ENCODE measurements at places on chromosomes 2 and 18.

- no peak for DNase-seq
Measured at GRCh38 chr2:1418566-1418965, 5.3 kb downstream of the TPO start.

DNA sequence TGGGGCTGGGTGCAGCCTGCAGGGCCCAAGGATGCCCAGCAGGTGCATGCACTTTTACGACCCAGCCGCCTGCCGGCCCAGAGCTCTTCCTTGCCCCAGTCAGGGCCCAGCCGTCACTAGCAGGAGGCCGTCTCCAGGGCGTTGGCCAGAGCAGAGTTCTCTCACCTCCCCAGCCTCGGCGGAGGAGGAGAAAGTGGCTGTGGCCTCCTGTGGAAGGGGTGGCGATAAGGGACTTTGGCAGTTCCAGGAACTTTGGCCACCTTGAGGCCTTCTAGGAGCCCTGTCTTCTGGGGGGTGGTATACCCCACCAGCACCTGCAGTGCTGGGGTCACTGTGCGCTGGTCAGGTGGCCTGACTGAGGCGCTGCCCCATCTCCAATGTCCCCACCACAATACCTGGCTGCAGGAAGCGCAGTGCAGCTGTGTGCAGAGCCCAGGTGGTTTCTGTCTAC is 22.0 kb downstream of the NPPC start:
- DNase-seq = no peak

DNA sequence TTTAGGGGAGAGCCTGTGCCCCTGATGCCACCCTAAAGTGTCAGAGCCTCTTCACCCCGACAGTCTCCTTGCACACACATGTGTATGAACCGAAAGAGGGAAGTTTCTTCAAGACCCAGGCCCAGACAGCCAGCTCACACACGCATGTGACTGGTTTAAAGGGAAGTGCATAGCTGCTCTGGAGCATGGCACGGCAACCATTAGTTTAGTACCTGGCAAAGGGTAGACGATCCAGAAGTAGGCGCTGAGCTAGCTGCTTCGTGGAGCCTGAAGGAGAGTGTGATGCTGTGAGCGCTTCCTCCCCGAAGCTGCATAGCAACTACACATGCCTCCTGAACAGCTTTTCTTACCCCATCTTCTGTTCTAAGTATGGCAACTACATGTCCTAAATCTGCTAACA is 91.7 kb downstream of the ZCCHC2 start:
- DNase-seq = no peak

- no peak for DNase-seq
Measured at GRCh38 chr2:206203331-206203730, 43.6 kb downstream of the EEF1B2 start.

DNA sequence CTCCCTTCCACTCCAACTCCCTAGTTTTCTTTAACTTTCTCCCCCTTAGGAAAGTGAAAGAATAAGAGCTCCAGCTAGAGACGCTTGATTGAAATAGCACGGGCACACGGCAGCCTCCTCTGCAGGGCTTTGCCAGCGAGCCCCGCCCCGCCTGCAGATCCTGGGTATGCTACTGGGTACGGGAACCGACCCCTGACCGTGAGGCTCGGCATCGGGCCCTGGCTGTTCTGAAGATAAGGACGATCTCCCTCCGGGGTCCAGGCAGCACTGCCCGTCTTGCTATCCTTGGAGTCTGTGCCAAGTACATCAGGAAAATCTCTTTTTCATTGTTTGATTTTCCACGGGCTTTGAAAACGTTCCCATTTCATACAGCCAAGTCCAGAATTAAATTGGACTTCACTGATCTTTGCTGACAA is 284.5 kb downstream of the MTX2 start:
- DNase-seq = no peak

DNA sequence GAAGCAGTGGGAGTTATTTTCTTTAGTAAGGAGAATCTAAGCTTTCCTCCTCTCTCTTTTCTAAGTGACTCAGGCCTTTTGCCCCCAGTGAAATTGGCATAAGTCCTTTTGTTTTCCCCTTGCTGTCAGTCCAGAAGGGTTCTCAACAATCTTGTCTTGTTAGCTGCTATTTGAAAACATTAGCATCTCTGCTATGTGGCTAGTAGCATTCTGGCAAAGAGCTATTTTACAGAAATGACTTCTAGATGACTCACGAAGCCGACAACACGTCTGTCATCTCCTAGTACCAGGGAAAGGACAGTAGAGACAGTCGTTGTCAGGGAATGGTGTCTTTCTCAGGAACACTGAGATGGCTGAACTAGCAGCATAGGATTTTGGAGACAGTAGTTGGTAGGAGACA is 14.7 kb downstream of the SMARCAL1 start:
- no peak for DNase-seq

- DNase-seq = no peak
Measured at GRCh38 chr18:75677696-75678455, 250.4 kb upstream of the SMIM21 start.

- no peak for DNase-seq
Measured at GRCh38 chr2:172087780-172088244, 2.5 kb downstream of the DLX1 start.

DNA sequence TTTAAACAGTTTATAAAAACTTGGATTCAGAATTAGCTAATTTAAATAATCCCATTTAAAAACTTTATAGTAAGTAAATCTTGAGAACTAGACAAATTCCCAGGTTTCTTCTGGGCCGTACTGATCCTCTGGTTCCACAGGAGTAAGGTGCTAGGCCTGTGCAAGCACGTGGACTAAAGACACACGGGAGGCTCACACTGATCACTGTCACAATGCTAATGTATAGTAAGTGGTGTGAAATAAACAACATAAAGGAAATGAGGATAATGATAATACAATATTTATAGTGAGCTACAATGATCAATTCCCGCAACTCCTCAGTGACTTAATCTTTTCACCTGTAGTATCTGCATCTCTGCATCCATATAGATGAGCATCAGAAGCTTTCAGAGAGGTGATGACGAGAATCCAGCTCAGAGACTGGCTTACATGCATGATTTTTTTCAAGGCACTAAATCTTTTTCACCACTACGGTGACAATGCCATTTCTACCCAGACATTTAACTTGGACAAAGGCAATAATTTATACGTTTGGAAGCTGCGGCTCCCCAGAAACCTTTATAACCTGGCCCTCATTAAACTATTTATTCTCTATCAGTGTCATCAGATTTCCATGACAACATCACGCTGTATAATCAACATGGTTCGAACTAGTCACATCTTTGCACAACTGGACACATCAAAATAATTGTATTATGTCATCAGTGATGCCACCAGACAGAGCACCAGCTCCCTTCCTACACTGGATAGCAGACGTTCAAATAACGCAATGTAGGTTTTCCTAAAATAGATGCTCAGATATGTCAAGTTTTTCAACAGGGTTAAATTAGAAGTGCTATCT is 196.2 kb downstream of the ZNF385B start:
- DNase-seq = no peak

GRCh38 chr2:69863298-69863697 is 30.5 kb upstream of the SNRNP27 start:
- DNase-seq = no peak

DNA sequence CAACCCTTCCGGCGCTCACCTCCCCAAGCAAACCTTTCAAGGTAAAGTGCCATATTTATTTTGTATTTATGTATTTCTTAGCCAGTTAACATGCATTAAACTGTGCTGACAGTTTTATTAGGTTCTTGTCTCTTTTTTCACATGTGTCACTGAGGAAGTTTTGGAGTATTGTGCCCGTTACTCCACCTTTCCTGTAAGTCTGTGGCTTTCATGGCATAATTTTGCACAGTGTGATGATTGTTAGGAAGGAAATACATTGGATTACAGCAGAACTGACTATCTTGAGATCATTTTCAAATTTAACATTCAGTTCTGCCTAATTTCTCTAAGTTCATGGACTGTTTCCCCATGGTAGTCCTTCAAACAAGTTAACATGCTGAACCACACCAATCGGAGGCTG is 67.7 kb downstream of the COLEC12 start:
- no peak for DNase-seq

DNA sequence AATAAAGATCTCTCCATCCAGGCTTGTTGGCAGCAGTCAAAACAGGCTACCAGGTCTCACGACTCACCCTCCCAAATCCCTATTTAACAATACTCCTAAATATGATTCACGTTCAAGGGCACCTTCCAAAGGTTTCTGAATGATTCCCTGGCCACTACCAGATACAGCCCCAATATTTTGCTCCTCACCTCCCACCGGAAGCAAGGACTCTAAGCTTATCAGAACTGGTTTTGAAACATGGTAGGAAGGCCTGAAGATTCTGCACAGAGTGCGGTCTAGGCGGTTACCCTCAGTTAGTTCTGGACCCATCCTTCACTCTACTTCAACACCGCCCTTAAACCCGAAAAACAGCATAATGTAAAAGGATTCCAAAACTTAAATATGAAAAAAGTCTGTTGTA is 5.2 kb downstream of the PPP4R1 start:
- DNase-seq = no peak

- DNase-seq = no peak
Measured at GRCh38 chr2:127618551-127619202, 27.3 kb upstream of the GPR17 start.

DNA sequence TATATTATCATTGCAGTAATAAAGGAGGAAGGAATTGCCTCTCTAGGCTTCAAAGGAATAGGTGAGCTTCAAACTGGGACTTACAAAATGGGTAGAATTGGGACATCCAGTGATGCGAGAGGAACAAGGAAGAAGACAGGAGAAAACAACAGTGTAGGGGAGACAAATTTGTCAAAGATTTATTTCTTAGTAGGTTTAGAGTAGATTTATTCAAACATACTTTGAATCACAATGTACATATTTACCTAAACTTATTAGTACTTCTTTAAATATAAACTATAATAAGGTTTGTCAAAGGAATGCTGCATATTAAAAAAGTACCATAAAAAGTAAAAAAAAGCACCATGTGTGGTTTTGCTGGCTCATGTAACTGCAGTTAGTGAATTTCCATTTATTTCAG is 161.4 kb upstream of the CDH2 start:
- DNase-seq = no peak

GRCh38 chr2:129906139-129906860 is 73.2 kb upstream of the RAB6C start:
- no peak for DNase-seq

DNA sequence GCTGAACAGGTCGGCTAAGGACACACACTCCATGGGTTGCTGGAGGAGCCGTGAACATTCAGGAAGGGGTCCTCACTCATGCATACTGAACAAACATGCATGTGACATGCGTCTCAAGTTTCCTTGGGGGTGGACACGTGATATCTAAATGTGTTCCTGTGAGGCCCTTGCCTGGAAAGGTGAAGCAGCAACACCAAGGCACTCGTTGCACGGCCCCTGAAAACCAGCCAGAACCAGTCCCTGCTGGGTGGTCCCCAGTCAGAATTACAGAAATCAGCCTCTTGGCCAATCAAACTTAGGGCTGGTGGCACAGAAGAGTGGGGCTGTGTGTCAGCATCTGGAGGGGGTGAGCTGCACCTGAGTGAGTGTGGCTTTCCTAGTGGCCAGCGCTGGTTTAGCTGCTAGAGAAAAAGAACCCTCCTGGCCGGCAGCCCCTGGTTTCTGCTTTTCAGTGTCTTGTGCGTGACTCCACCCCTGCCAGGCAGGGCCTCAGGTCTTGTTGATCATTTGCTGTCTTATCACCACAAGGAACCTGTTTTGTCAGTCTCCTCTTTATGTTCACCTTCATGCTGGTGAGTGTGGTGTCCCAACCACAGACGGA is 3.2 kb upstream of the AQP12B start:
- no peak for DNase-seq

GRCh38 chr2:3807853-3808252 is 104.5 kb downstream of the DCDC2C start:
- DNase-seq = no peak

DNA sequence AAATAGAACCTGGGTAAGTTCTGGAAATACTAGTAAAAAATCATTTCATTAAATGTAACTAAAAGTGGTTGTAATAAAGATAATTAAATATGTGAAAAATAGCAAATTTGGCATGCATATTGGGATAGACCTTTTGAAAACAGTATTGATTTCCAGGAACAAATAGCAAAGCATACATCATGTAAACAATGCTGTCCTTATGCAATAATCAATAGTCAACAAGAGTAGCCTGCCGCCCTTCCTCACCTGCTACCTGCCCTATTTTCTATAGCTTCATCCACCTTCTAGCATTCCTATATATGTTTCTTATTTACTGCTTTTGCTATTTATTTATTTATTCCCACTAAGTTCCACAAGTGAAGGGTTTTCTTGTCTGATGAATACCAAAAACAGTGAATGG is 35.1 kb upstream of the KYNU start:
- DNase-seq = no peak

GRCh38 chr2:11717623-11718022 is 28.8 kb upstream of the LPIN1 start:
- no peak for DNase-seq

- DNase-seq = no peak
Measured at GRCh38 chr2:62319070-62319469, 123.2 kb downstream of the B3GNT2 start.

- DNase-seq = no peak
Measured at GRCh38 chr2:28648147-28648546, 103.5 kb upstream of the PPP1CB start.

DNA sequence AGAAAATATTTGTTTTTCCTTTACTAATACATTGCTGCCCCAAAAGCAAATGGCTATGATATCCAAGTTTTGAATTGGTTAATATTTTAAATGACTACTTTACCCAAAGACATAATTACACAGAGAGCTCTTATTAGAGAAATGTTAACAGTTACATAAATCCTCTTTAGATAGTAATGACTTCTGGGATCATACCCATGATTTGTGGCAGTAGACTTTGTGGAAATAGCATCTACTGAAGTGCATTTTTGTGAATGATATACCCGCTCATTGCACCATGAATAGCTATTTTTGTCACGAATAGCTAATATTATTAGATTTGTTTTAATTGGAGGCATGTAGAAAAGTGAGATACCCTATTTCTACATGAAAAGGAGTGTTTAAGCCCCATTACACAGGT is 15.8 kb downstream of the NYAP2 start:
- DNase-seq = no peak

- no peak for DNase-seq
Measured at GRCh38 chr18:66724664-66725356, 120.9 kb upstream of the CDH19 start.

DNA sequence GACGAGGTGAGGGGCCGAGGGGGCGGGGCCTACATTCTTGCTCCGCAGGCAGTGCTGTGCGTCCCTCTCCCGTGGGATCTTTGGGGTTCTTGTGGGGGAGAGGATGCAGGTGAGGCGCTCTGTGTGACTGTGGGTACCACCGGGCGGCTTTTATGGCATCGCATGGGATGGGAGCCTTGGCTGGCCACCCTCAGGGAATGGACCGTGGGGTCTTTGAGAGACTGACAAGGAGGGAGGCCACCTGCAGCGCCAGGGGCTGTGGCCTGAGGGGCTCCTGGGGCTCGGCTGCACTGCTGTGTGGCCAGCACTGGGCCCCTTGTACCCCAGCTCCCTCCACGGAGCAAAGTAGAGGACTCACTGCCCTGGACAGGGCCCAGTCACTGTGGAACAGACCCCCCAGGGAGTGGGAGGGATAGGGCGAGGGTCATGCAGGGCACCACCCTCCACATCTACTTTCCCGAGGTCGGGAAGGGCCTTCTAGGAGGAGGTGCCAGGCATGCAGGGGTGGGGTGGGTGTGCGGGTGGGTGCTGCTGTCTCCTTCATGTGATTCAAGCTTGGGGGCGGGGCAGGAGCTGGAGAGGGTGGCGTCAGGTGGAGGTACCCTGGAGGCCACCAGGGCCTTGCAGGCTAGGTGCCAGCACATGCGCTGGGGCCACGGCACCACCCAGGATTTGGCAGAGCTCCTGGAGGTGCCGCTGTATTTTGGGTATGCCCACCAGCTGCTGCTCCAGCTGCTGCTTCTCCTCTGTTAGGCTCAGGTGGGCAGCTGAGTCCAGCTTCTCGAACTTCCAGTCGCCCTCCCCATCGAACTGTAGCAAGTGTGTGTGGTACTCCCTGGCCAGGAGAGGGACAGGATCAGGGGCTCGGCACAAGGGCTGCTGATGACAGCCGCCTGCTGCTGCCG is 1072.4 kb downstream of the RPIA start:
- DNase-seq = no peak
